Left ventricle myocardium inferior (tissue), 1 donor: ENCODE measurements at places on chromosomes 16 and 17.

DNA sequence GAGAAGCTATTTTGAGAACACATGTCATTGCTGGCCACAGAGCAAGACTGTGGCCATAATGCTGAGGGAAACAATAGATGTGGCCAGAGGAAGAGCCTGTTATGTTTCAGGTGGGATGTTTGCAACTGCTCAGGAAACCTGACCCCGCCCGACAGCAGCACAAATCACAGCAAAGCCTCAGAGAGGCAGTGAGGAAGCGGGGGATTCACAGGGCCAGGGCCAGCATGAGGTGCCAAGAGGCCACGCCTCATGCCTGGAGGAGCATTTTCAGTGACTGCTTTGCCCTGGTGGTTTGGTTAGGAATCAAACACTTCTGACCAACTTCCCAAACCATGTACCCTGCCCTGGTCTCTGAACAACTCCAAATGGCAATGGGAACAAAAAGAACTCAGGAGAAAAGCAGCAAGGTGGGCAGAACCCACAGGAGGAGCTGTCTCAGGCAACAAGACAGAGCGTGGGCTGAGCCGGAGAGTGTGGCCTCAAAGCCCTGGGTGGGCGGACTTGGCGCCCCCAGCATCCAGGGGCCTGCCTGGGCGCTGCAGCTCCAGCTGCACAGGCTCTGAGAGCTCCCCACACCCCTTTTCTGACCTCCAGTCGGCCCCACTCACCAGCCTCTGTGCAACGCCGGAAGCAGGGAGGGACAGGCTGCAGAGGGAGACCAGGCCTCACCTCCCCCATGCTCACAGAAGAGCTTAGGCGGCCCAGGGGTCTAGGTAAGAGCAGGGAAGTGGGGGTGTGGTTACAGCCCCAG, 20.6 kb downstream of the HIC1 start:
- no peak for DNase-seq

DNA sequence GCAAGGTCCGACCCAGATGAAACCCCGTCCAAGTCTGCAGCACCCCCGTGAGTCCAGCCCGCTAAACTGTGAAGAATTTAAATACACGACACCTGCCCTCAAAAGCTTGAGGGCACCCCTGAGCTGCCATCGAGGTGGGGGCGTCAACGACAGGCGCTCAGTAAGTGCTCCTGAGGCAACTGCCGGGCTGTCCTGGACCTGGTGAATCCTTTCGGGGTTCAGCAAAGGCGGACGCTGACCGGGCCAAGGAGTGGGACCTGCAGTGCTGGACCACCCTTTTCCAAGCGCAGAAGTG, 512 bp upstream of the ENDOV start:
- DNase-seq = no peak

DNA sequence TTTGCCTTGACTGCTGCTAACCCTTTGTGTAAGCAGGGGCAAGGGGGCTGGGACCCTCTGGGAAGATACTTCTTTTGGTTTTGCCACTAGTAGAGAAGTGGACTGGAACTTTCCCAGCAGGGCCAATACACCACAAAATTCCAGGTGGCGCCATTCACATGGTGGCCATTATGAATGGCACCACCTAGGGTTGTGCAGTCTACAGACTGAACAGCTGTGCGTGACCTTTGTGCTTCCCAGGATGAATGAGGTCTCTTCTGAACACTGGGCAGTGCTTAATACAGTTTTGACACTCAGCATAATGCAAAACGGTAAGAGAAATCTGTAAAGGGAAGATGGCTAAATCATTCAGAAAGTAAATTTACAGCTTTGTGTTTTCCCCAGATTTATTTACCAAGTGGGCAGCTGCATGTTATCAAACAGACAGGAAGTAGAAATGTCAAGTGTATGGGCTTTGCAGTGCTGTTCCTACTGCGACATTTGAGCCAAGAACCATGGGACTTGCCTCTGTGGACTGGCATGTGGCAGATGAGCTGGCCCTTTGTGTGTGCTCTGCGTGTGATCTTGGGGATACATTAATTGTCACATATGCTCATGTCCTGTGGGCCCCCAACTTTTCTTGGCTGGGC, 9.2 kb downstream of the SYT17 start:
- no peak for DNase-seq

GRCh38 chr17:7943291-7943690, 11.3 kb downstream of the CNTROB start:
- DNase-seq = no peak

DNA sequence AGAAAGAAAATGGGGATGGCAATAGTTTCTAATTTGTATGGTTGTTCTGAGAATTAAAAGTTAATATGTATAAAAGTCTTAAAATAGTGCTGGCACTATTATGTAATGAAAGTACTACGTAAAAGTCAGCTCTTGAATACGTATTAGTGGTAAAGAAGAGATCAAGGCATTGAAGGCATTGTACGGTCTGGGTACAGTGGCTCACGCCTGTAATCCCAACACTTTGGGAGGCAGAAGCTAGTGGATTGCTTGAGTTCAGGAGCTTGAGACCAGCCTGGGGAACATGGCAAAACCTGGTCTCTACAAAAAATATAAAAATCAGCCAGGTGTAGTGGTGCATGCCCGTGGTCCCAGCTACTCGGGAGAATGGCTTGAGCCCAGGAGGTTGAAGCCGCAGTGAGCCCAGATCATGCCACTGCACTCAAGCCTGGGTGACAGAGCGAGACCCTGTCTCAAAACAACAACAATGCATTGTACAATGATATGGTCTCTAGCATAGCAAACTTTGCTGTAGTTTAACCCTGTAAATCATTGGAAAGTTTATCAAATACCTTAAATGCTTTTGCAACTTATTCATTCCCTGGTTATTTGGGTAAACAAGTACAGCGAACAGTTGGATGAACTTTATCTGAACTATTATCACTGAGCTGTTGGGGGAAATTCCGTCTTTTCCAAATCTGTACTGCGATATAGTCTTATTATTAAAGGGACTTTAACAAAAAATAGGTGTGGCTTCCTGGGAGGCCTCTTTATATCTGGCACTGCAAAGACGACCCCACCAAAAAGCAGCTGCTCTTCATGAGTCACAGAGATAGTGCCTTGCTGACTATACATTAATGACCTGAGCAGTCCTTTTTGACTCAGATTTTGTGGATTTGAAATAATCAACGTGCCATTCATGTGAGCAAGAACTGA, 73.6 kb downstream of the GPRC5B start:
- no peak for DNase-seq

DNA sequence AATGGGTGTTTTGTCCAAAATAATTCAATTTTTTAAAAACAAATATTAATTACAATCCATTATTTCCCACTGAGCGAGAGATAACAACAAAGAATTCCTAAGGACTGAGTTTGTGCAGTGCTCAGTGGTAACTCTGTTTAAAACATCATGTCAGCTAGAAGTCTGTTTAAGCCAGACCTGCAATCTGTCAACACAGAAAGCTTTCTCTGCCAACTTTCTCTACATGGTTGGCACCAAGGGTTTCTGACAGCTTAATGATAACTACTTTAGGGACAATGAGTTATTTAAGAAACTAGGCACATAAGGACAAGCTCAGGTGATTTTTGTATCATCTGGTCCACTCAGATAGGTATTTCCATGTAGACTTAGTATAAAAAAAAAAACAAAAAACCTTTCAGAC, 81.8 kb downstream of the WDR59 start:
- no peak for DNase-seq

- no peak for DNase-seq
Observed at GRCh38 chr17:78647032-78647431, 69.8 kb upstream of the DNAH17 start.

- DNase-seq = no peak
Observed at GRCh38 chr17:4953451-4953961, 2.6 kb downstream of the ENO3 start.
